ENCODE measurements at places on chromosomes 2 and 18.
A peak's percentile ranks its signal among the peaks of the same experiment; 100 is the strongest.

- DNase-seq: no peak
These were observed 498.3 kb upstream of the LRRTM4 start for GRCh38 chr2:78020491-78020890.

- no peak for DNase-seq
These were observed 29.4 kb downstream of the SIX3 start for GRCh38 chr2:44970846-44971450.

- DNase-seq: no peak
These were observed 115.5 kb upstream of the SP3 start for GRCh38 chr2:174080672-174081121.

GRCh38 chr2:204663816-204664425, 118.6 kb downstream of the PARD3B start:
- no peak for DNase-seq

GRCh38 chr2:143575340-143575739, 446.1 kb downstream of the ARHGAP15 start:
- DNase-seq: no peak

DNA sequence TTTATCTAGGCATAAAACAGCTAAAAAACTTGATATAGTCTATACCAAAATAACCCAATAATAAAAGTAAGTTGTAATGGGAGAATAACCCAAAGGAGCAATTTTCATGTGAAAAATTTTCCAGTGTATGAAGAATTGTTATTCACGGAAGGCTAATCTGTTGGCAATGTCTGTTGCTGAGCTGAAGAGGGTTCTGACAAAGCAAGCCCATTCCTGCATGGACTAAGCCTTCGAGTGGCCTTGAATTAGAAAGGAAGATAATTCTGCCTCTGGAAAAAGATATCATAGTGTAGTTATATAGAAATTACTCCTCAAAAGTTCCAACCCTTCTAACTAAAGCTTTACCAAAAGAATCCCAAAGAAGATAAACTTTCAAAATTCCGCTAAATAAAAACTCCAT, 101.5 kb downstream of the MAP2 start:
- DNase-seq: no peak

GRCh38 chr2:102618452-102619413, 620 bp upstream of the SLC9A2 start:
- DNase-seq: no peak

DNA sequence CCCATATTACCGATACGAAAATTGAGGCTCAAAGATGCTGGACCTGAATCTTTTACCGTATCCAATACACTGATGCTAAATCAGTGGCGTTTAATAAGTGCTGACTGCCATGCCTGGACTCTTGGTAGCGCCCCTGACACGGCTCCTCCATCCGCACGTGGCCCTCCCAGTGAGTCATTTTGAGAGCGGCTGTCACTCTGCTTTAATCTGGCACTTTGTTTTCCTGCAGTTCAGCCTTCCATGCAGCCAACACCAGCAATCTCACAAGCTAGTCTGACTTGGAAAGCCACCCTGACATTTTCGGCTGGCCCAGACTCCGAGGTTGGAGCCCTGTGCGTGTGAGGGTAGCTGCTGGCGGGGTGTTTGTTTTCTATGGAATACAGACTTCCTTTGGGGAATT, 155.1 kb upstream of the LMAN1 start:
- no peak for DNase-seq

DNA sequence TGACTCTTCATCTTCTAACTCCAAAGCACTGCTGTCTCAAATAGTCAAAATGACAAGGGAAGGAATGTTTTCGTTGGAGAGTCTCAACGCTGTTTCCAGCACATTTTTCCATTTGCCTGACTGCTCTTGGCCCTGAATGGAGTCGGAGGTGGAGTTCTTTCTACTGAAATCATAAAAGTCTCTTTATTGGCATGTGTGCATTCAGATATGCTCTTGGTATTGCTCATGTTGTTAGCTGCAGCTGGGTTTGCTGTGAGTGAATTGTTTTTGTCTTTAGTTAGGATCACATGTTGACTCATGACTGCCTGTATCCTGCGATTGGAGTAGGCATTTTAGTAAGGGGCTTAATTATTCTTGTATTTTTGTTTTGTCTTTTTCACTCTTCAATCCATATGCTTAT, 16.8 kb downstream of the TMEM17 start:
- DNase-seq: no peak

GRCh38 chr2:120734930-120735651, 577 bp upstream of the GLI2 start:
- DNase-seq: no peak

GRCh38 chr2:121650315-121650930, 1.2 kb upstream of the CLASP1 start:
- peak; percentile 8 for DNase-seq

DNA sequence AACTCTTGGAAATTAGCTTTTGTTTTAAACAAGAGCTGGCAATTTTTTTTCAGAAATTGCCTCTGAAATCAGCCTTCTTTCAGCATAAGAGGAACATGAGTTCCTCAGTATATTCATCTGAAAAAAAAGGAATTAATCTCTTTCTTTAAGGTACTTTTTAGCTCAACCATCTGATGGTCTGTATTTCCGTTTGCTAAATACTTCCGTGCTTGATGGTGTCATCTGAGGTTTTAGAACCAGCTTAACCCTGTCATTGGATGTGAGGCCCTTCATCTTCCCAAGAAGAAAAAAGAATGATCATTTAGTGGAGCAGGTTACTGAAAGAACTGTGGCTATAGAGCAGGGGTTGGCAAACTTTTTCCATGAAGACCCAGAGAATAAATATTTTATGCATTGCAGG, 175.0 kb downstream of the TRABD2A start:
- DNase-seq: no peak

- DNase-seq: no peak
These were observed 1165.5 kb upstream of the SLC39A10 start for GRCh38 chr2:194491409-194492115.

DNA sequence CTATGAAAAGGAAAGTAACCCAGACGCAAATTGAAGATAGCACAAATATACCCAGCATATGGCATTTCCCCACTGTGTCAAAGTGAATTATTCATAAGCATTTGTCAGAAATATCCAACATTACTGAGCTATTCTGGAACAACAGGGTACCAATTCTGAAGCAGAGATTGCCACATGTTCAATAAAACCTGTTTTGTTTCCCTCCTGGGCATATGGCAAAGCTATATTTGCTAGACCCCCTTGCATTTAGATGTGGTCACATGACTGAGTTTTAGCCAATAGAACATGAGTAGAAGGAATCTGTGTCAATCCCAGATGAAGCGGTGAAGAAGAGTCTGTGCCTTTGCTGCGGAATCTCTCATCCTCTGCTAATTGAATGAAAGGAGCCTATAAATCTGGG, 296.4 kb upstream of the DLGAP1 start:
- no peak for DNase-seq

DNA sequence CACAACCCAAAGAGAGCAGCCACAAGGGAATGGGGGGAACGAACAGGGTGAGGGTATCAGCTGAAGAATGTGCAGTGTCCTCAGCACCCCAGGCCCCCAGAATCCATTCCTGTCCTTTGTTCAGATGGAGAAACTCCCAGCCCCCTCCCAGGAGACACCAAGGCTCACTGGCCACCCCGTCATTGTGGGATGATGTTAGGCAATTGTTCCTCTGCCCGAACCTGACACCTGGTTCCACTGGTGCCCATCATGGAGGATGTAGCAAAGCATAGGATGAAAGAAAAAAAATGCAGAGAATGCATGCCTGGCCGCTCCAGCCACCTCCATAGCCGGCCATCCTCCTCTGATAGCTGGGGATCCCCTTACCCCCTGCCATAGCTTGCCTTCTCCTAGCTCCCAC, 197.3 kb upstream of the TWIST2 start:
- DNase-seq: no peak

DNA sequence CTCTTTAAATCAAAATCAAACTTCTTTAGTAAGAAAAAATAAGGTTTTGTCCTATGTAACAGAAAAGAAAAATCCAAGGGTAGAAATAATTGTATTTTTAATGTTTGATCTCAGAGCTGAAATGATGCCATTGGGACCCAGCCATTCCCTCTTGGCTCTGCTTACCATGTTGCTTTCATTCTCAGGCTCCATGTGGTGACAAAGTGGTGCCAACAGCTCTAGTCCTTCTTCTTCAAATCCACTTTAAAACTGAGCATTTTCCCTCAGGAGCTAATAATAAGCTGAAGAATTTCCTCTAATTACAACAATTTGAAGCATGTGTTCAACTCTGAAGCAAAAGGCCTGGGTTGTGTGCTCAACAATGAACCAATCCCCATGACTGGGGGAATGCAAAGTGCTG, 327.9 kb downstream of the EN1 start:
- no peak for DNase-seq

GRCh38 chr2:159290289-159290907, 3.9 kb upstream of the WDSUB1 start:
- no peak for DNase-seq
